T-helper 2 cell (primary cell): ENCODE measurements at places on chromosomes 7 and 10.

- no peak for DNase-seq
These were observed 49.2 kb downstream of the ODAD2 start for GRCh38 chr10:27949528-27950241.

- DNase-seq = no peak
These were observed 113.9 kb downstream of the ARHGAP22 start for GRCh38 chr10:48490946-48491345.

- no peak for DNase-seq
These were observed 122.7 kb downstream of the CUL2 start for GRCh38 chr10:34967335-34967880.

DNA sequence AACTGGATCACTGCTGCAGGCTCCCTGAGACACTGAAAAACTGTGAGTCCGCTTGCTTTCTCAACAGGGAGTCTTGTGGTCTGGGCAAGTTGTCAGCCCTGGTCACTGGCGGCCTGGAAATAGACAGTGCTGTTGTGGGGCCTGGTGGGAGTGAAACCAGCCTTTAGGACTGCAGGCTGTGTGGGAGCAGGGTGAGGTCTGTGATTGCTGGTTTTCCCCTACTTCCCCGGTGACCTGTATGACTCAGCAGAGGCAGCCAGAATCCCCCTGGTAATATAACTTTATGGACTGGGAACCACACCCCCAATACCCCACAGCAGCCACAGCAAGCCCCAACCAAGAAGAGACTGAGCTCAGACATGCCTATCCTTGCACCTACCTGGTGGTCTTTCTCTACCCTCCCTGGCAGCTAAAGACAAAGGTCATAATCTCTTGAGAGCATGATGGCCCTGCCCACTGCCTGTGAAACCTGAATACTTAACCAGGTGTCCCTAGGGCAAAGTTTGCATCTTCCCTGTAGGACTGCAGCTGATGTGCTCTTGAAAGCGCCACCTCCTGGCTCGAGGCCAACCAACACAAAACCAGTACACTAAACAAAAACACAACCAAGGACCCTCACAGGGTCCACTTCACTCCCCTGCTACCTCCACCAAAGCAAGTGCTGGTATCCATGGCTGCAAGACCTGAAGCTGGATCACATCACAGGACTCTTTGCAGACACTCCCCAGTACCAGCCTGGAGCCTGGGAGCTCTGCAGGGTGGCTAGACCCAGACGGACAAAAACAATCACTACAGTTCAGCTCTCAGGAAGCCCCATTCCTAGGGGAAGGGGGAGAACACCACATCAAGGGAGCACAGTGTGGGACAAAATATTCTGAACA is 7.2 kb upstream of the ADAM22 start:
- no peak for DNase-seq

DNA sequence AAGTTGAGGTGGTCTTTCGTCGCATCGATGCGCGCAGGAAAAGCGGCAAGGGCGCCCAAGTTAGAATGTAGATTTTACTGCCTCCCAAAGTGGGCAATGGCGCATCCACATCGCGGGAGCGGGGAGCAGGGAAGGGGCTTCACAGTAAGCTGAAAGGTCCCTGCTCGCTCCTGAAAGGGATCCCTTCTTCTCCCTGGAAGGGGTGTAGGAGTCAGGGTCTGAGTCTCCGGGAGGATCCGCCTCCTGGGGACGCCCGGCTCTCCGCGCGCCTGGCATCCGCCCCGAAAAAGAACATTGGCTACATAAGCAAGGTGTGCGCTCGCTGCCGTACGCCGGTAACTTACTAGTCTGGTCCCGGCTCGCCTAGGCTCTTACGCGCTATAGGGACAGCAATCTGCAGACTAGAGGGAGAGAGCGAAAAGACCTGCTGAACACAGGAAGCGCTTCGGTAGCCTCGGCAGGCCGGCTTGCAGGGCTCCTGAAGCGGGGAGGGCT is 804 bp downstream of the UNC5B start:
- DNase-seq = no peak

DNA sequence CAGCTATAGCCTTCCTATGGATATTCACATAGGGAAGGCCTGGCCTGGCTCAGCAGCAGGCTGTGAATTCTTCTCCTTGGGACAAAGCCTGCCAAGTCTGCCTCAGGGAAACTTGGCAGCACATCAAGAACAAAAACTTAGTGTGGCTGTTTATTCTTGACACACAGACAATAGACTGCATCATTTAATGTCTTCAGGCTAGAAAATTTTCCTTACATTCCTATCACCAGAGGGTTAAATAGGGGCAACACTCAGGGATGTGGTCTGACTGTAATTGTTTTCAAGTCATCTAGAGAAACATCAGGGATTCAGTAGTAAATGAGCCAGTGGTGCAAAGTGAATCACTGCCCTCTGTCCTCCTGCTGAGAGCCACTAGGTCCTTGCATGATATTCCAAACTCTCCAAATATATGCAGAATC is 137.3 kb downstream of the SEMA3C start:
- DNase-seq = no peak

DNA sequence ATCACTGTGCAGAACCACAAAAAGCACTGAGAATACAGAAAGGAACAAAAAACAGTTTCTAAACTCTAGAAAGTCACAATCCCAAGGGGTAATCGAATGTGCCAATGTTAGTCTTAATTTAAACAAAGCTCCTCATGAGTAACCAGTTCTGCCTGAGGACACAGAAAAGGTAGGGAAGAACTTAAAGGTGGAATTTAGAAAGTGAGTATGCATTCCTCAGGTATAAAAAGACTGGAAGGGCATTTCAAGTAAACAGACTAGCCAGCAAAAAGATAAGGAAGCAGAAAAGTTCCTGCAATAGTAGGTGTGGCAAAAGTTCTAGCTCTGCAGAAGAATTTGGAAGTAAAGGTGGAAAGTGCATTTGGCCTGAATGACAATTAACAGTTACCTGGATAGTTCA is 84.6 kb upstream of the DLX6 start:
- no peak for DNase-seq

GRCh38 chr7:103715376-103716120 is 269.5 kb upstream of the SLC26A5 start:
- DNase-seq = no peak

DNA sequence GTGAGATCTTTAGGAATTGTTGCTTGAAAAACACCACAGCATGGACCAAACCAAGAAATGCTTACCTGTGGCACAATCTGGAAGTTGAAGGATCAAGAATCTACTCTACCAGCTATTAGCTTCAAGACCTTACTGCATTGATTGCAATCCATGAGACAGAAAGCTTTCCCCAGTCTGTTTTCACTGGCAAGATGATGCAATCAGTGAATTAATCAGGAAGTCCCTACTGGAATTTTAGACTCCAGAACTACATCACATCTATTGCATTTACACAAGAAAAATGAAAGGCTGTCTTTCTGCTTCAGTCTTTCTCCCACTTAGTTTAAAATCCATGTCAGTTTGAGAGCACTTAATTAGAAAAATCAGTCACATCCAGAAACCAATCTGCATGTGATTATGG is 191.7 kb downstream of the TFEC start:
- no peak for DNase-seq

- DNase-seq = no peak
These were observed 85.5 kb downstream of the CUX1 start for GRCh38 chr7:101902680-101903514.

DNA sequence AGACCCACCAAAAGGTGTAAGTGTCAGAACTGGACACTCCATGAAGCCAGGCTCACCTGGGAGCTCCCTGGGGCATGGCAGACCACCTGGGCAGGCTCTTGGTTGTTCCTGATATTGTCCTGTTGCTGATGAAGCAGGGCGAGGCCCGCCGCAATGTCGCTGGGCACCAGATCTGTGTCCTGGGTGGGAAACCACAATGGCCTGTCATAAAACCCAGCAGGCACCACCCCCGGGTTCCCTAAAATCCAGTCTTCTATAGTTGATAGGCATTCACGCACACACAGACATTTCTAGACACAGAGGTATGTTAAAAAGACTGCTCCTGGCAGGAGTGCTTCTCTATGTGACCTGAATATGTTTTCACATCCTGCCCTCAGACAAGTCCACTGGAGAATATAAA is 15.0 kb downstream of the DAGLB start:
- DNase-seq = no peak

GRCh38 chr7:137957887-137958286 is 44.0 kb downstream of the CREB3L2 start:
- DNase-seq = no peak

DNA sequence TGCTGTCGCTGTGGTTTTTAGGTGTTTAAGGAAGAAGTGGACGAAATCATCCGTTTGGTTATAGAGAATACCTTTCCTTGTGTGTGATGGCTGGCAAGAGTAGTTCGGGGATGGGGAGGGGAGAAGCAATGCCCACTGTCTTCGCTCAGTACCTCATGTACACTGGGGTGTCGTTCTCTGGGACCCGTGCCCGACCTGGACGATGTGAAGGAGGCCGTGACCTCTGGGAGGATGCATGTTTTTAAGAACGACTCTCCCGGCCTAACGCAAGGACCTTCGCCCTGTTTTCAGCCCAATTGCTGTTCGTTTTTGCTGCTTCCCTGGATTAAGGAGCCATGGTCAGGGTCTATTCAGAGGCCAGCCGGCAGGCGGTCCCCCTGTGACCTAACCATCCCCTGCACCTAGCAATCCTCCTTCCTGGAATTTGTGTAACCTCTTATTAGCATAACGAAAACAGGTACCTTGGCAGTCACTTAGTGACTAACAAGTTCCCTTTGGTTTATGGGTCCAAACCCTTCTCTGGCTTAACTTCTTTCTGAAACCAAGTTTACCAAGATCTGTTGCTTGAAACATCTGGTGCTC is 1.3 kb downstream of the NFE2L3 start:
- no peak for DNase-seq

DNA sequence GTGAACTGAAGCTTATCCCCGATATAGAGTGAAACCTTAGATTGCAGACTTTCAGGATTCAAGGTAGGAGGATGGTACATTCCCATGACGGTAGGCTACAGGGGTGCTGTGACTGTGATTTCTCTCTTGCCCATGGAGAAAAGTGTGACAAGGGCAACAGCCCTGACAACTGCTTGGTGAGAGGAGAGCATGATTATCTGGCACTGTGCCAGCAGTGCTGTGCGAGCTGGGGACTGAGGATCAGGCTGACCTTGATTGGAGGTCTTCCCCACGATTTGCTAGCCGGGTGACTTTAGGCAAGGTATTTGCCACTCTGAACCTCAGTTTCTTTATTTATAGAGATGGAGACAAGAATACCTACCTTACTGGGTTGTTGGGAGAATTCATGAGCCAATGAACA is 229.5 kb downstream of the PTEN start:
- DNase-seq = no peak

GRCh38 chr10:118110750-118111149 is 64.0 kb upstream of the RAB11FIP2 start:
- DNase-seq = no peak

- DNase-seq = no peak
These were observed 17.6 kb upstream of the CRHR2 start for GRCh38 chr7:30699706-30700495.

DNA sequence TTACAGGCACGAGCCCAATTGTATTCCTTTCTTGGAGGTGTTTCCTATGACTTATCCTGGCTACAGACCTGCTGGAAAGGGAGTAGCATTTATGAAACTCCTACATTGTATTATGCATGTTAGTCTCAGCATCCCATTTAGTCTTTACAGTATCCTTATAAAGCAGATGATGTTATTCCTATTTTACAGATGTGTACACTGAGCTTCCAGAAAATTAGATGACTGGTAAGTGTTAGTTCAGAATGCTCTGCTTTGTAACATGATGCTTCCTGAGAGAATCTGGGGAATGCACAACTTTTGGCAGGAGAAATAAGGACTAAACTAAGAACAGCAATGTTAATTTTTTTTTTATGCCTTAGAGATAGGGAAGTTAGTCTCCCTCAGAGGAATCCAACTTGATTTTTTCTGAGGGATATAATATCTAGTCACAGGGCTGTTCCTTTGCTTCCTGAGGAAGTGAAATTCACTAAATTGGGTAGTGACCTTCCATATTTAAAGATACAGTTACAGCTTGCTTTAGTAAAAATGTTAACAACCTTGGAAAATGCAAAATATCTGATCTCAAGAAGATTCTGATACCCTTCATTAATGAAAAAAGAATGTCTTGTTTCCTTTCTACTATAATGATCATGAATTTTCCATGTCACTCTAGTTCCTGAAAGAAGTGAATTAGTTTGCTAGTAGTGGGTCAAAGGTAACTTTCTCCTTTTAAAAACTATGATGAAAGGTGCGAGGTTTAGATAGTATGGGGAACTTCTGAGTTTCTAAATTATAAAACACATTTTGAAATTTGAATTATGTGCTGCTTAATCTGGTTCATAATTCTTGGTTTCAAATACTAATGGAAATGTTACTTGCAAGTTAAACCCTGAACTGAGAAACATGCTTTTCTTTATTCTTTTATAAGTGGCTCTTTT is 194.0 kb upstream of the PRPS1L1 start:
- DNase-seq = no peak

GRCh38 chr10:122468926-122469781 is 7.8 kb downstream of the HTRA1 start:
- no peak for DNase-seq

DNA sequence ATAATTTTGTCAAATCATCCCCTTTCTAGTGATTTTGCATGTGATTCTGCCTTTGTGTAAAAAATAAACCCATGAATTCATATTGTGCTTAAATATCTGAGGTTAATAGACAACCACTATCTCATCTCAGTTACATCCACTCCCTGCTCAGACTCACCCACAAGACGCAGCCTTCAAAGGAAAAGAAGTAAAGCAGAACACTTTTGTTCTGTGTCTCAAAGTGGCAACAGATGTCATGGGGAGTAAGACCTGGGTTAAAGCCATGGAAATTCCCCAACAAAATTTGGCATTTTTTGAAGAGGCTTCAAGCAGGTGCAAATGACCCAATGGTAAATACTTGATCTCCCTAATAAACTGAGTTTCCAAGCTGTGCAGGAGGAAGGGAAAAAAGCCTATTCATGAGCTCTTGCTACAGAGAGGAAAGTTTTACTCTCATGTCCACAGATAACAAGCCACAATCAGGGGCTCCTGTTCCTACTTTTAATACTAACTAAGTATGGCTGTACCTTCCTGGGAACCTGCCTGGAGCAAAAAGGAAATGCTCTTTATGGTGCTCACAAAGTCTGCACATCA is 4.7 kb downstream of the CYP3A7 start:
- no peak for DNase-seq

- DNase-seq = no peak
These were observed 156.0 kb downstream of the BAMBI start for GRCh38 chr10:28833313-28833712.
